ENCODE measurements at places on chromosomes 12 and 14.

DNA sequence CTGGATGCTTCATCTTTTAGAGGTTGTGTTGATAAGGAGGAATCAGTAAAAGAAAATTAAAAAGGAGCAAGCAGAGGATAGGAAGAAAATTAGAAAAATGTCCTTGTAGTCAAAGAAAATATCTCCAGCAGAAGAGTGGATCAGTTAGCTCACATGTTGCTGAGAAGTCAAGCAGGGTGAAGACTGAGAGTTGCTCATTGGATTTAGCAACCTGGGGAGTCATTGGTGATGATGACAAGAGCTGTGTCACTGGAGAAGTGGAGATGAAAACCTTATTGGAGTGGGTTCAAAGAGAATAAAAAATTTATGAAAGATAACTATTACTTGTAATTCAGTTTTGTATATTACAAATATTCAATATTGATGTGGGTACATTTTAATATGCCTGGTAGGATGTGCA lies 9.8 kb downstream of the FRMD6 start:
- DNase-seq, result no peak

GRCh38 chr12:19546027-19546426 lies 106.7 kb downstream of the AEBP2 start:
- DNase-seq, result no peak

DNA sequence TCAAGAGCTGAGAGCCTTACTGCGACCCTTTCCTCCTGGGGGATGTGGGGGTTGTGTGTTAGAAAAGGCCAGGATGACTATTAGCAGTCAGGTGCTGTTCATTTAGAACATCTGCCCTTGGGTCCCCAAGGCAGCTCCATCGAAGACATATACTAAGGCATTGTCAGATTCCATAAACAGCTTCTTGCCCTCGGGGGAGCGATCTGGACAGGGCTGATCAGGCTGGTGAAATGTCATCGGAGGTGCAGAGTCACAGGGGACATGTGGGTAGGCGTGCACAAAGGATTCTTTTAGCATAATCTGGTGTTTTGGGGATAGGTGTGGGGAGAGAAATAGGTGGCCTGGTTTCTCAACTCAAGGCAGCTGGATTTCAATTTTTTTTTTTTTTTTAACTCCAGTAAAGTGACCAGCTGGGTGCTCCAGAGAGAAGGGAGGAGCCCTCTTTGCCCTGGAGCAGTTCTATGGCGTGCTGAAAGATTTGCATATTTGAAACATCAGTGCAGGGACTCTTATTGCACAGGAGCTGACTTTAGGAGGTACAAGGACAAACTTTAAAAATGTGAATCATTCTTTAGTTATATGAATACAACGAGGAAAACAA lies 160.1 kb downstream of the SUDS3 start:
- peak; percentile 49 for DNase-seq

GRCh38 chr14:56899829-56900228 lies 89.5 kb upstream of the OTX2 start:
- no peak for DNase-seq
